Panc1 (cell line): ENCODE measurements at places on chromosomes 11 and 22.

- DNase-seq: no peak
These were observed 4.3 kb downstream of the INCENP start for GRCh38 chr11:62127941-62128770.

DNA sequence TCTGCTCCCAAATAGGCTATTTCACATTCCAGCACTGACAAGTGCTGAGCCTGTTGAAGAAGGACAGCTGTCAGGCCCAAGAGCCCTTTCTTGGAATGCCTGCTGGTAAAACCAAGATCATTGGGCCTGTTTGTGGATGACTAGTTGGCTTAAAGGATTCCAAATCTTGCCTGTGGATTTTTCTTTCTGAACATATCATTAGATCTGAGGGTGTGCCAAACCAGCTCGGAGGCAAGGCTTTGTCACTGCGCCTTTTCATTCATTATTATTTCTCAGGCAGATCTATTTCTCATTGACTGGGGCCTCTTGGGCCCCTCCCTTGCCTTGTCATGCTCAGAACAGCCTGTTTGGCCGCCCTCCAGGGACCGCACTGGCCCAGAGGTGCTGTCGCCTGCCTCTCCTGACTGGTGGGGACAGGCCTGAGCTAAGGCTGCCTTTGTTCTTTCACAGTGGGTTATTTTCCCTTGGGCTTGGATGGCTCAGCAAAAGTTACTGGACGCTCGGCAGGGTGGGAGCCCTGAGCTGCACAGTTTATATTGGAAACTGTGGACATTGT, 222.7 kb upstream of the SESN3 start:
- DNase-seq: no peak

- no peak for DNase-seq
These were observed 529.8 kb upstream of the CADM1 start for GRCh38 chr11:116033931-116034553.

GRCh38 chr11:11243209-11243589, 109.9 kb downstream of the CSNK2A3 start:
- no peak for DNase-seq

GRCh38 chr11:102408339-102408738, 44.2 kb downstream of the TMEM123 start:
- DNase-seq: no peak

DNA sequence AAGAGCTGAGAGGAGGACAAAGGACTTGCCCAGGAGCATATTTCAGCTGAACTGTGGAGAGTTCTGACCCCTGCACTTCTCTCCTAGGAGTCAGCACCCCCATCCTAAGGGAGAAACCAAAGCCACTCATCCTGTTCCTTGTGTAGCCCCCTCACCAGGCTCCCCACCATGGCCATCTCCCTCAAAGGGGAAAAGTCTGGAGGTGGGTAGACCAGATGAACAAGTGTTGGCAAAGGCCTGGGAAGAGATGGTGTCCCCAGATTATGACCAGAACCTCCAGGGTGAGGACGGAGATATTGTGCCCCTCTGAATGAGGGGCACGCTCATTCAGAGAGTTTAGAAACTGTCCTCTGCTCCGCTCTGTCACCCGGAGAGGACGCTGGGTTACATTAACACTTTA, 880.0 kb downstream of the BRD1 start:
- DNase-seq: no peak

DNA sequence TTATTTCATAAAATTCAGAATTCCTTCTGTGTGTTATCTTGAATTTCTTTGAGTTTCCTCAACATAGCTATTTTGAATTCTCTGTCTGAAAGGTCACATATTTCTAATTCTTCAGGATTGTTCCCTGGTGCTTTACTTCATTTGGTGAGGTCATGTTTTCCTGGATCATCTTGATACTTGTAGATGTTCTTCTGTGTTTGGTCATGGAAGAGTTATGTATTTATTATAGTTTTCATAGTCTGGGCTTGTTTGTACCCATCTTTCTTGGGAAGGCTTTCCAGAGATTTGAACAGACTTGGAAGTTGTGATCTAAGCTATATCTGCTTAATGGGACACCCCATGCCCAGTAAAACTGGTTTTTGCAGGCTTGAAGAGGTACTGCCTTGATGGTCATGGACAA, 149.6 kb downstream of the METTL15 start:
- DNase-seq: no peak

- DNase-seq: no peak
These were observed 21.3 kb downstream of the GRIK4 start for GRCh38 chr11:120532832-120533196.

- DNase-seq: no peak
These were observed 61.2 kb downstream of the CECR2 start for GRCh38 chr22:17430412-17430811.

DNA sequence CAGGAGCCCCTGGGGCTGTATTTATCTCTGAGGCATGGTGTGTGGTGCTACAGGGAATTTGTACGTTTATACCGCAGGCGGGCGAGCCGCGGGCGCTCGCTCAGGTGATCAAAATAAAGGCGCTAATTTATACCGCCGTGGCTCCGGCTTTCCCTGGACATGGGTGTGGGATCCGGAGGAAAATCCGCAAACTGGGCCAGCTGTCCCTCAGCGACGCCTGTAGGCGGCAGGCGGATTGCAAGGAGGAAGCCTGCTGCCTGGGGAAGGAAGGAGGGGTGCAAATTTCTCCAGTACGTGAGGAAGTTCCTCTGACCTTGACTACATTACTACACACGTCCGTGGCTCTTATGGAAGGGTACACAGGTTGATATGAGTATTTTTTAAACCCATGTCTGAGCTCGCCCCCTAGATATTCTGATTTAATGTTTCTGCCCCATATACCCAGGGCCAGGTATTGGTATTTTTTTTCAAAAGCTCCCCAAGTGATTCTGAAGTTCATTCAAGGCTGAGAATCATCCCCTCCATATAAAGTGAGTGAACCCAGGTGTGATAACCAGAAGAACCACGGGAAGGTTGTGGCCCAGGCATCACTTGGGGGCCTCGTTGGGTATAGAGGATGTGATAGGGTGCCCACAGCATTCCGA, 2.8 kb downstream of the MYOD1 start:
- DNase-seq: no peak

GRCh38 chr11:30666817-30667216, 80.7 kb upstream of the MPPED2 start:
- no peak for DNase-seq

GRCh38 chr22:27153386-27153785, 496.0 kb downstream of the MIAT start:
- no peak for DNase-seq

DNA sequence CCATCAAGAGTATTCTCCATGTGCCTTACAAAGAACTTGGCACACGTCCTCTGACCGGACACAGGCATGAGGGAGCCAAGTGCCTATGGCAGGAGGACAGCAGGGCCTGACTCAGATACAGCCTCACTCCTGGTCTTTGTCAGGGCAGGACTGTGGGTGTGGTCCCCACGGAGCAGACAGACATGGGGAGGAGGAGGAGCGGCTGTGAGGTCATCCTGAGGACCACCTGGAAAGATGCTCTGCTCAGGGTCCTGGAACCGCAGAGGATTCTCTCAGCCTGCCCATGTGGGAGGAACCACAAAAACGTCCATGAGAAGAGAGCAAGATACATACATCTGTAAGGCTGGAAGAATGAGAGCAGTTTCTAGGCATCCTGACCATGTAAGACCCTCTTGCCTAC, 576.3 kb downstream of the BRD1 start:
- no peak for DNase-seq

GRCh38 chr11:28822576-28822975, 714.4 kb downstream of the METTL15 start:
- DNase-seq: no peak

GRCh38 chr22:29377979-29378378, 10.4 kb downstream of the AP1B1 start:
- no peak for DNase-seq
